Kidney epithelial cell (primary cell): ENCODE measurements at places on chromosomes 13 and 19. TPM values are rescaled to one million over a fixed set of nuclear protein-coding genes. Genes with fewer than 3 reads are reported as not detected.

NLRP4 gene
- not detected in 2 replicates for total RNA-seq

DNA sequence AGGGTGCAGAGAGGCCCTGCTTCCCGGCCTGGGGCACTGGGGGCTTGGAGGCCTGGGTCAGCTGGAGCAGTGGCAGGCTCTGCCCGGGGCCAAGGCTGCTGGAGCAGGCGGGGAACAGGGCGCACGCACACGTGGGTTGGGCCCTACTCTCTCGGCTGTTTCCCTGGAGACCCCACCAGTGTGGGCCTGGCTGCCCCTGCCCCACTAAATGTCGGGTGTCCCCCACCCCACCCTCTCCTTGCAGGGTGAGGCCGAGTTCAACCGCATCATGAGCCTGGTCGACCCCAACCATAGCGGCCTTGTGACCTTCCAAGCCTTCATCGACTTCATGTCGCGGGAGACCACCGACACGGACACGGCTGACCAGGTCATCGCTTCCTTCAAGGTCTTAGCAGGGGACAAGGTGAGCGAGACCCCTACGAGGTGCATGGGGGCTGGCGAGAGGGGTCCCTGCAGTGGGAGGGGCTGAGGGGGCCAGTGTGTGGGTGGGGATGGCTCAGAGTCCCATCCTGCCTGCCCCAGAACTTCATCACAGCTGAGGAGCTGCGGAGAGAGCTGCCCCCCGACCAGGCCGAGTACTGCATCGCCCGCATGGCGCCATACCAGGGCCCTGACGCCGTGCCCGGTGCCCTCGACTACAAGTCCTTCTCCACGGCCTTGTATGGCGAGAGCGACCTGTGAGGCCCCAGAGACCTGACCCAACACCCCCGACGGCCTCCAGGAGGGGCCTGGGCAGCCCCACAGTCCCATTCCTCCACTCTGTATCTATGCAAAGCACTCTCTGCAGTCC is 15.3 kb downstream of the CAPN12 start:
- no peak for DNase-seq

DNA sequence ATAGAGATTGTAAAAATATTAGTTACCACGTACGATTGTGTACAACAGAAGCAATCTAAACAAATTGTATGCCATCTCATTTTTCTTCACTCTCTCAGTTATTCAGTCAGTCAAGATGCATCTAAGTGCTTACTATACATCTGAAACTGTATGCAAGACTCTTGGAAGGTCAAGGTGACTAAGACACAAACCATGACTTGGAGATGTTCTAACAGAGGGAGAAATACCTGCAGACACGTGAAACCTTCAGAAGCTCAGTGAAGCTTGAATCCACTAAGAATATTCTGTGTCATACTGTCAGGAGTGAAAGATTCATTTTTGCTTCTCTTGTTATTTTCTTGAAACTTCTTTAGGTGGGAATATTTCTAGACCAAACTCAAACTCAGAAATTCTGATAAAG is 365.4 kb downstream of the ITGBL1 start:
- no peak for DNase-seq

GRCh38 chr19:16117594-16118033 is 5.9 kb downstream of the RAB8A start:
- no peak for DNase-seq

- DNase-seq = no peak
Measured at GRCh38 chr13:101916108-101916774, 463.8 kb downstream of the ITGBL1 start.

CEBPA gene
- total RNA-seq = 2.0 and 3.7 TPM in 2 replicates
